ENCODE measurements at places on chromosomes 5 and 9.

- DNase-seq: no peak
Observed at GRCh38 chr5:115557667-115558387, 13.3 kb upstream of the FEM1C start.

DNA sequence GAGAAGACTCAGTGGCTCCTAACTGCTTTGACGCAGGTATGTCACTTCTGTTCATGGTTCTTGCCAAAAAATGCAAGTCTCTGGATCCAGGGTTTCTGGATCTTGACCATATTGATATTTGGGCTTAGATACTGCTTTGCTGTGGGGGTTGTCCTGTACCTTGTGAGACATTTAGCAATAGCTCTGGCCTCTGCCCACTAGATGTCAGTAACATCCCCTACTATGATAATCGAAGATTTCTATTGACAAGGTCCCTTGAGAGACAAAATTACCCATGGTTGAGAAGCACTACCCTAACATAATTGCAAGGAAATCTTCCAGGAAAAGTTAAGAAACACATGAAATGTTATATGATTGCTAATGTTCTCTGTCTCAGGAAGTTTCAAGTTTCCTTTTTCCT lies 285.4 kb downstream of the TMEM232 start:
- no peak for DNase-seq

DNA sequence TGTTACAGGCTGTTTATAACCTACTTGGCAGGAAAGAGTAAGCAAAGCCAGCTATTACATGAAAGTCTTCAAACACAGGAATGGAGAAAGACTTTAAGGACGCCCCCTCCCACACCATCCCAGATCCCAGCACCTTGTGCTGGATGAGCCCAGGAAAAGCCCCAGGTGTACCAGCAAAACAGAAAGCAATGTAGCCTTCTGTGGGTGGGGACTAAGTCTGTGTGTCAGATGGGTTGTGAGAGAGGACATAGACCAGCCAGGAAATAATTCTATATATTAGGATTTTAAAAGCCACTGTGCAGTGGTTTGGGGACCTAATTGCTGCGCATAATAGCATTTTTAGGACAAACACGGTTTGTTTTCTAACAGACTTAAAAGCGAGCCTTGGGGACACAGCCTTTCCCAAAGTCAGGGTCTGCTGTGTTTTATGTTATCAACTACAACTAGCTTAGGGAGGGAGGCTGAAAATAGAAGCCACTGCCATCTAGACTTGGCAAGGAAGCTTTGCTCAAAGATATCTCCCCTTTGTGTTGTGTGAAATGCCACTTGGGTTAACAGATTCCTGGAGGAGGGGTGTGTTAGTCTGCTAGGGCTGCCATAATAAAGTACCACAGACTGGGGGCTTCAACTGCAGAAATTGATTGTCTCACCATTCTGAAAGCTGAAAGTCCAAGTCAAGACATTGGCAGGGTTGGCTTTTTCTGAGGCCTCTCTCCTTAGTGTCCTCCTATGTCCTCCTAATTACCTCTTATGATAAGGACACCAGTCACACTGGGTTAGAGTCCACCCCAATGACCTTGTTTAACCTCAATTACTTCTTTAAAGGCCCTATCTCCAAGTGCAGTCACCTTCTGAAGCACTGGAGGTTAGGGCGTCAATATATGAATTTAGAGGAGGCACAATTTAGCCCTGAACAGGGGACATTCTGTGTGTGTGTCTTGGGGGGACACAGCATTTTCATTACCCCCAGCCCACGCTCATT lies 17.2 kb upstream of the UBE2QL1 start:
- DNase-seq: no peak

DNA sequence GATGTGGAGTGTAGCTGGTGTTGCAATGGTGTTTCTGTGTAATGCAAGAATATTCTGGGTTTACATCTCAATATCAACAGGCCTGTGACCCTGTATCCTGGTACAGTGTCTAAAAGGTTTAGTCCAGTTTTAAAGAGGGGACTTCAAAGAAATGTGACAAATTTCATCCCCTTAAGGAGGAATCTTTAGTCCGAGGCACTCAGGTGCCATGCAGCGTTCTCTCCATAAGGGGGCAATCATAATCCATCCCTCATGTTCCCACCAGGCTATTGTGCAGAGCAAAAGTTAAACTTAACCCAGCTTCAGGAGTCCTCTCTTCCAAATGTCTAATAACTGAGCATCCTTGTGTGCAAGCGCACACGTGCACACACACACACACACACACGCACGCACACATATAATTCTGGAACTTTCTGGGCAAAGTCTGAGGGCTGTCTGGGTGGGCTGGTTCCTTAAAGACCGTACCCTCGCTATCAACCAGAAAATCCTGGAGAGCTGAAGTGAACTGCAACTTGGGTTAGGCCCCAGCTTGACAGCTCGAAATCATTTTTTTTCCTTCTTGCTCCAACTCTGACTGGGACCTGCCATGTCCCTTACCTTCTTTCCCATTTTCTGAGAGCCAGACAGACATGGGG lies 46.0 kb downstream of the CRB2 start:
- DNase-seq: no peak

GRCh38 chr9:37788332-37788731 lies 3.5 kb upstream of the EXOSC3 start:
- no peak for DNase-seq

DNA sequence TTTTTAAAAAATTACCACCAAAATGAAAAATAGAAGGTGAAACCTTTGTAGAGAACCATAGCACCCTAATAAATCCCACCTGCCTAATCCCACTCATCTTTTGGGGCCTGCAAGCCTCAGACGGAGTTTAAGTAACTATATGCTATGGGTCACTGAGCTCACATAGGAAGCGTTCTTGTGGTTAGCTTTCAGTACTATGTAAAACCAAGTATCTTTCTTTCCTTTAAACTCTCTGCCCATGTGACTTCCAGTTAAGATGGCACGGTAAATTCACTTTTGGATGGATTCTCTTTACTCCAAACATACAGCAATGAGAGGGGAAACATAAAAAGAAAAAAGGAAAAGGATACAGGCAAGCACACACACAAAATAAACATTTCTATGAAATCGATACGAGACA lies 50.9 kb downstream of the FANCC start:
- DNase-seq: no peak

DNA sequence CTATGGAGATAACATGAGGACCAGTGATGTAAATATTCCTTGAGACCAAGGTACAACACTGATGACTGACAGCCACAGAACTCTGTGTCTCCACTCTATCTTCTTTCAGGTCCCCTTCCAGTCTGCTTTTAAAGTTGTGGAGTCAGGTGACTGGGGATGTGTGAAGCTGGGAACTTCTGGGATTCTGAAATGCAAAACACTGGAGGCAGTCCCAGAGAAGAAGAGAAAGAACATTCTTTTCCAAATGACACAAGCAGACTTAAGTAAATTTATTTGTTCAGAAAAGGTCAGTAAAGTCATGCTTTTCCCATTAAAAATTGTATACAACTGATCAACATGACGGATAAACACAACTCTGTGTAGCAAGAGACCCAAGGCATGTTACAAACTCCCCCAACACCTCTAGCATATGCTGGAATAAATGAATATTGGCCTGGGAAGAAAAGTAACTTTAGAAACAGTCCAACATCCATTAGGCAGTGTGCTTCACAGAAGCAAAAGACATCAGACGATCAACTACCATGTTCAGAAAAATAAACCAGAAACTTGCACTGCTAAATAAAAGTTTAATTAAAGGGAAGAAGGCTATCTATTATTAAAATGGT lies 92.4 kb upstream of the IFNK start:
- no peak for DNase-seq
